ENCODE measurements at places on chromosomes 7 and 10.
A peak's percentile ranks its signal among the peaks of the same experiment; 100 is the strongest.

DNA sequence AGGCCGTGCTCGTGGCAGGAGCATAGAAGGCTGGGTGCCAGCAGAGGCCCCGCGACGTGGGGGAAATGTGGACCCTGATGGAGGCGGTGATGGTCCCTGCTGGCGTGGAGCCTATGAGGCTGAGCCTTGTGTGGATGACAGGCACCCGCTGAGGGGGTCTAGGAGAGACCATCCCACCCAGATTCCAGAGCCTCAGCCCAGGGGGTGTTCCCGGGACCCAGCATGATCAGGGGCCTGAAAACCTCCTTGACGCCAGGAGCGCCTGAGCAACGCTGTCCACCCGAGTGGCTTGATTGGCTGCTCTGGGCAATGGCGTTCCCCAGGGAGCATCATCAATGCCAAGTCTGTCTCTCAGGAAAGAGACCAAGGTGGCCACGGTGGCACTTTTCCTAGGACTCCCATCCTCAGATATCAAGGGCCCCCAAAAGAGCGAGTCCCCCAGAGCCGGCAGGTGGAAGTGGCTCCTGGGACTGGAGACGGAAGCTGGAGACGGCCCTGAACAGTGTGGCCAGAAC is 61.1 kb downstream of the PWWP2B start:
- no peak for DNase-seq

- DNase-seq, result no peak
Measured at GRCh38 chr10:13227031-13227430, 7.1 kb downstream of the UCMA start.

GRCh38 chr7:4307316-4308204 is 374.5 kb upstream of the FOXK1 start:
- peak; percentile 62 for DNase-seq

GRCh38 chr10:71646037-71646436 is 73.5 kb downstream of the C10orf105 start:
- no peak for DNase-seq

- peak; percentile 72 for DNase-seq
Measured at GRCh38 chr7:25288556-25289307, 60.4 kb upstream of the NPVF start.

DNA sequence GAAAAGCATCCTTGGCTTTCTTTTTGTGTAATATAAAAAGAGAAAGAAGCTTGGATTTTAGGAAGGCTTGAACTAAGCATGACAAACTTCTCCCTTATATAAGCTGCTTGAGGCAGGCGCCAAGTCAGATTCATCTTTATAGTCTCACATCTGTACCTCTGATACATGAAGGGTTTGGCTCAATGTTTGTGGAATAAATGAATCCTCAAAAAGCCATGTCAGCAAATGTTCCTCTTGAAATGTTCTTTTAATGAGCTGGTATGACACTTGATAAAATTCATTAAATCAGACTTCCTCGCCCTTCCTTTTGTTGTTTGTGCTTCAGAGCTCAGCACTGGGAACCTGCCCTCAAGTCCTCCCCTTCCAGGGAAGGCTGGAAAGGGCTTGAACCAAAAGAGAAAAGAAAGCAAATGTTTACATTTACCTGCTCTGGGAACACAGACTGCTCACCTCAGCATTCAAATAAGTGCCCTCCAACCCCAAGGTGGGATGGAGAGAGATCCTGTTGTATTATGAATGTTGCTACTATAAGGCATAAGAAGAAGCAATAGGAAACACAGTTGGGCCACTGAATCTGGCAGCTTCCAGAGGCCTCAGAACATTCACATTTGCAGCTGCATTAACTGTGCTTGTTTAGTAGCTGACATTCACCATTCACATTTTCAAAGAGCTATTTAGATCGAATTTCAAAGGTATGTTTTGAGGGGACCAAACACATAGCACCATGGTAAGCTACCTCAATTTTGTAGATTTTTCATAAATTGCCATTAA is 212.6 kb downstream of the CACNA2D1 start:
- no peak for DNase-seq

DNA sequence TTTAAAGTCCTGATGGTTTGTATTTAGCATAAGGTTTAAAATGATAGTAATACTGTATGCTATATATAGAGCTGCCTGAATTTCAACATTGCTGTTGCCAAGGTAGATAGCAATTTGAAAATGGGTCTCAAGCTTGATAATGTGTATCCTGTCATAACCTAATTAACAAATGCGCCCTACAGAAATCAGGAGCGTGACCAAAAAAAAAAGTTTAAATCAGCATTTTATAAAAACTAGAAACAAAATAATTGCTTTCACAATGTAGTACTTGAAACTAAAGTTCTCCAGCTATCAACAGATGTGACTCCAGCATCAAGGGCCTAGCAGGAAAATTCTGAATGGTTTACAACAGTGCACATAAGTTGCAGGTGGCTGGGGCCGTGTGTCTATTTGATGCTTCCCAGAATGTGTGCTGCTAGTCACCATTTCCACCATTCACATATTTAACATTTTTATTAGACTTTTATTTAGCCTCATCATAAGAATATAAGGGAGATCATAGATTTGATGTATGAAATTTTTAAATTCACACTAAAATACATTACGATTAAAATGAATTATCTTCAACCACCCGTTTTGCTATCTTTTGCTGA is 14.1 kb downstream of the FXYD4 start:
- no peak for DNase-seq

DNA sequence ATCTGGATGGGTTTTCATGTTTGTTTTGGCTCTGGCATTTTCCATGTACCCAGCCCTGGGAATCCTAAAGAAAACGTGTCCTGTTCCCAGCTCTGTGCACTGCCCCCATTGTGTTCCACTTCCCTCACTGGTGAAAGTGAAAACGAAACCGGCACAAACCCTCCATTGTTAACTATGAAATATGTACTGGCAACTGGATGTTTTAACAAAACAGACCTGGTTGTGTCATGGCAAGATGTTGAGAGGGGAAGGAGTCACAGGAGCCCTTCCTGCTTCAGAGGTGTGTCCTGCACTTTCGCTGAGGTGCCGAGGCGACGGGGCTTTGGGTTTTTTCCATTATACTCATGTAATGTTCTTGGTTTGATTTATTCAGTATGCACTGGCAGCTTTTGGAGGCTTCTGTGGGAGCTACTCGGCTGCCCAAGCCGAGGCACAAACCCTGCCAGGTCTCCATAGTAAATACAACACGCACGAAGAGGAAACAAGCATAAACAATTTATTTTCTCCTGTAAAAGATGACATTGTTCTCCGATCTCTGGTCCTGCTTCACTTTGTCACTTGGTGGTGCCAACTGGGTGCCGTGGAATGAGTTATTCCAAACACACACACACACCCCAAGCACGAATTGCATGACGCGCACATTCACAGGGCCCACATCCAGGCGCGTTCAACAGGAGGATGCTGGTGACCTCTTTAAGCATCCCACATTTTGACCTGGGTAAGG is 118.2 kb downstream of the CDK6 start:
- peak; percentile 10 for DNase-seq

- no peak for DNase-seq
Measured at GRCh38 chr10:72785409-72785808, 93.5 kb downstream of the MCU start.

GRCh38 chr7:123643495-123644441 is 11.9 kb upstream of the LMOD2 start:
- peak; percentile 7 for DNase-seq

DNA sequence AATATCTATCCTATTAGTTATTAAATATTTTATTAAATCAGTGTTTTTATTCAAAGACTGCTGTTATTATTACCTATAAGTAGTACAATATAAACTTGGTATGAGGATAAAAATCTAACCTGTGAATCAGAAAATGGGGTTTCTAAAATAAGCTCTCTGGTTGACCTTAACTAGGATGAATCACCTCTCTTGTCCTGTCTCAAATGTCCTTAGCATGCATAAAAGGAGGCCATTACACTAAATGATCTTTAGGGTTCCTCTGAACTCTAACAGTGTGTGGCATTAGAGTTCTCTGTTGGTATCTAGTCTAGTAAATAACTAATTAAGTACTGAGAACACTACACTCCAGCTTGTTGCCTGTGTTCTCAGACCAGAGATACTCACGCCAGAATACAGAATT is 143.1 kb upstream of the LRRTM3 start:
- DNase-seq, result no peak

DNA sequence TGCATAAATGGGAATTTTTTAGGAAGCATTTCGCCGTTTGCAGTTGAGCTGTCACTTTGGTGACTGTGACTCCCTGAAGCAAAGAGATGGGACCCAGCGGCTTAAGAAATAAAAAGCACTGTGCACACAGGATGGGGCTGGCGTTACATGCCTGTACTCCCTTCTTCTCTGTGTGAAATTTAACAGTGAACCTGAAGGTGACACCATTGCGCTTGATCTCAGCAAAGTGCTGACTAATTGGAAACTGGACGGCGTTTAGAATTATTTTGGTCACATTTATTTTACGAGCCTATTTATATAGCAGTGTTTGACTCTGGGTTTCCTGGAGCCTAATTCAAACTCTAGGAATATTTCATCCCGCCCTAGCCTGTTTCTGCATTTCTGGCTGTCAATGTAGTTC is 146.2 kb downstream of the PAXIP1 start:
- DNase-seq, result no peak

GRCh38 chr10:69101451-69102095 is 13.7 kb downstream of the SRGN start:
- DNase-seq, result no peak

DNA sequence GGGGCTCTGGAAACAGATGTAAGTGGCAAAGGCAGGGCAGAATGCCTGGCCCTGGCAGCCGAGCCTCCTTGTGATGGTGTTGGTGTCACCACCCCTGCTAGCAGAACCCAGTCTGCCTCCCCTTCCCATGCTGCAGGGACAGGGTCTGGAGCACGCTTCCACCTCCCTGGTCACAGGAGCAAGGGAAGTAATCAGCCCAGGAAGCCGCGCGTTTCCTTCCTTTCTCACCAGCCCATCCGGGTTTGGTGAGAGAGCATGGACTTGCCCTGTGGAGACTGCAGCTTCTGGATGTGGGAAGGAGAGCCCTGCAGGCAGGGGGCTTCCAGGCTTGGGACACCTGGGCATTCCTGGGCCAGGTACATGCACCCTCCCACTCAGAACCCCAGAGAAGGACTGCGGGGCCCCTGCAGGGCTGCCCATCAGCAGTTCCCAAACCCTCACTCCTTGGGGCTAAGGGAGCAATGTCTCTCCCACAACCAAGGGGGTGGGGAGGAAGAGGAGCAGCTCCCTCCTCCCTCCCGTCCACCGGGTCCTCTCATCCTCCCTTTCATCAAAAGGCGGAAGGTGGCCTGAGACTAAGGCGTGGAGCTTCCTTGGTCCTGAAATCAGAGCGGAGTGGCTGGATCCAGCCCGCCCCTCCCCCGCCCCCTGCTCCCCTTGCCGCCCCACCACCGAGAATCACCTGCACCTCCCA is 1.8 kb downstream of the MMRN2 start:
- no peak for DNase-seq

GRCh38 chr7:934469-935163 is 19.9 kb downstream of the ADAP1 start:
- no peak for DNase-seq

- no peak for DNase-seq
Measured at GRCh38 chr7:72317341-72317740, 94.8 kb downstream of the CALN1 start.

GRCh38 chr10:127579640-127580039 is 30.5 kb downstream of the NPS start:
- DNase-seq, result no peak

DNA sequence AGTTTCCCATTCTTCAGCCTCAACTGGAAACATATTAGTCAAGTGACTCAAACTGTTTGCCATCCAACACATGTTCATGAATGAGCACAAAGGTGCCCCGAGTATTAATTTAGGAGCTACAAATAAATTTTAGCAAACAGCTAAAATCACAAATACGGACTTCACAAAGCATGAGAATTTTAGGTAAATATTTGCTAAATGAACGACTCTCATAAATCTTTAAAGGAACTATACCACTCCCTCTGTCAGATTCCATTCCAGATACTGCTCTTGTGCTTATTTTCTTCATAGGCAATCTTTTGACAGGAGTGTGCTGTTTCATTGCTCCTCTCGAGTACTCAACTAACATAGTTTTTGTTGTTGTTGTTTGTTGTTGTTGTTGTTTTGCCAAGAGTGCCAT is 330.9 kb downstream of the PARD3 start:
- no peak for DNase-seq

GRCh38 chr7:70660154-70660818 is 471.7 kb upstream of the GALNT17 start:
- DNase-seq, result no peak

- no peak for DNase-seq
Measured at GRCh38 chr7:46844486-46844885, 737.4 kb downstream of the TNS3 start.

GRCh38 chr10:75070476-75070875 is 41.0 kb upstream of the SAMD8 start:
- DNase-seq, result no peak

DNA sequence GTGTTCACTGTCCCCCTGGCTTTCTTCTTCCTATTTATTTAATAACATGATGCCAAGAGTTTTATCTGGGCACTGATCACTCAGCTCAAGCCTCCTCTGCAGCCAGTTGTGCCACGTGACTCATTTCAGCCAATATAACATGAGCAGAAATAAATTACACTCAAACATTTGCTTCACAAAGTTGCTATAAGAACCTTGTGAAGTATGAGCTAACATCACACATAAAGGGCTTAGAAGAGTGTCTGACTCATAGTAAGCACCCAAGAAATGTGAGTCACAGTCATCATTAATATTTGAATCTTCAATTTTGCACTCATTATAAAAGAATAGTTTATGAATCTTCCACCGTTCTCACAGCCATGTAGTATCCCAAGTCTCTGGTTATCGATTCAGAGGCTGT is 414.6 kb upstream of the NPVF start:
- no peak for DNase-seq

- DNase-seq, result peak; percentile 55
Measured at GRCh38 chr7:157337316-157338149, 729 bp downstream of the DNAJB6 start.

DNA sequence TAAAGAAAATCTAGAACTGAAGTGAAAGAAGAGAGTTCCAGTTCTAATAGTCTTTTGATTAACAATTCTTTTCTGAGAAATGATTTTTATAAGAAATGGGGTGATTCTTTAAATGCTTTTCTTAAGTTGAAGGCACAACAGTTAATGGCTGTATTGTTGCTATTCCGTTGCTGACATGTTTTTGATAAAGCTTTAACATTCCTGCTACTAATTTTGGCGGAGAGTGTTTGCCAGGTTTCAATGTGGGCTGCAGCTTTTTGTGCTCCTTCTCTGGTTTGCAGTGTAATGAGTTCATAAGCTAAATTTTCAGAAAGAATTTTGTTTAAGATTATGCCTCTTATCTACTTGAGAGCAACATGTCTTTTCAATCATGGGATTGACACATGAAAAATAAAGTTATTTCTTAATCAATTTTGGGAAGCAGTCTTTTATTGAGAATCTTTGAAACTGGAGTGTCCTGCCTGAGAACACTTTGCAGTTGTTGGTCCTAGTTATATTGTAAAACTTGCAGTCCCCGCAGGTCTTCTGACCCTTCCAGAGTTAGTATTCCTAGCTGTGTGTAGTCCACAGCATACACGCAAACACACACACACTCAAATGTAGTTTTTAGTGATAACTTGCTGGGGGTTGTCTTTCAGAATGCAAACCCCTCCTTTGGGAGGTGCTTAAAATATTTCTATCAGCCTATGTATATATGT is 56.7 kb downstream of the COL17A1 start:
- DNase-seq, result no peak

- no peak for DNase-seq
Measured at GRCh38 chr7:73766556-73767229, 3.4 kb downstream of the CLDN3 start.
